ENCODE measurements at places on chromosomes 6 and 20. TPM values are rescaled to one million over a fixed set of nuclear protein-coding genes. Genes with fewer than 3 reads are reported as not detected.
A peak's percentile ranks its signal among the peaks of the same experiment; 100 is the strongest.

The TRIM38 gene
- polyA plus RNA-seq, result 9.2 TPM

The ADGRF5 gene
- polyA plus RNA-seq, result not detected

The TMEM14B gene
- polyA plus RNA-seq, result 292 TPM

The PGM3 gene
- 33.8 TPM for polyA plus RNA-seq

The IMPG1 gene
- not detected for polyA plus RNA-seq

The TRIM31 gene
- 0.11 TPM for polyA plus RNA-seq

DNA sequence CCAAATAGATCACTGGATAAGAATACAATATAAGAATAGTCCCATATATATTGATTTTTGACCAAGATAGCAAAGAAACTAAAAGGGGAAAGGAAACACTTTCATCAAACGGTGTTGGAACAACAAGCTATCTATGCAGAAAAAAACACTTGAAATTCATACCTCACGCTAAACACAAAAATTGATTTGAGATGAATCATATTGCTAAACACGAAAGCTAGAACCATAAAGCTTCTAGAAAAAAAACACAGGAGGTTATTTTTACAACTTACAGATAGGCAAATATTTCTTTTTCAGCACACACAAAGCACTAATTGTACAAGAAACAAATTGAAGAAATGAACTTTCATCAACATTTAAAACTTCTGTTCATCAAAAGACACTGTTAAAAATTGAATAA is 36.7 kb upstream of the TMEM14A start:
- no peaks in the 10 kb centered on the region for H3K36me3 ChIP-seq
- H3K27me3 ChIP-seq, result no peaks in the 10 kb centered on the region
- no peaks in the 10 kb centered on the region for H3K4me1 ChIP-seq
- H3K27ac ChIP-seq, result no peak overlapping the region
- H3K4me3 ChIP-seq, result no peak overlapping the region

- no peaks in the 10 kb centered on the region for H3K36me3 ChIP-seq
- no peak overlapping the region for H3K27ac ChIP-seq
- no peaks in the 10 kb centered on the region for H3K4me1 ChIP-seq
- no peak overlapping the region for H3K4me3 ChIP-seq
- no peak for DNase-seq
- no peaks in the 10 kb centered on the region for H3K27me3 ChIP-seq
Measured at GRCh38 chr6:3608159-3608558, 143.4 kb downstream of the PXDC1 start.

DNA sequence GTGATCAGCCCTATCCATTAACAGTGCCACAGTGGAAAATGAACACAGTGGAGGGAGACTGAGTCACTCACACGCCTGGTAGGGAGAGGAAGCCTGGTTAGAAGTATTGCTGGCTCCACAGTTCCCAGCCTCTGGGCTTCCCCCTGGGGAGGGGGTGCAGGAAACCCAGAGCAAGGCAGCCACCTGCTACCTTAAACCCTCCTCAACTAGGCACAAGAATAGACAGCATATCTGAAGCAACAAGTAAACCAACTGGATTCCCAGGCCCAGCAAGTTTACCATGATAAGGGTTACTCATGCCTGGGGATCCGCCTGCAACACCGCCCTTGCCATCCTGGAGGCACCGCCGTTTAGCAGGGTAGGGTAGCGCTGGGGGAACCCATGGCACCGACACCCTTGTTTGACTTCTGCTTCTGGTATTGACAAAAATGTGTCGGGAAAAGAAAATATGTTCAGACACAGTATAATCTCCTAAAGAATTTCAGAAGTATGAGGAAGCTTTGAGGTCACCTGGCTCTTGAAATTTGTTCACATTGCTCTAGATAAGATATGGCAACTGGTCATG is 38.3 kb downstream of the SLC22A23 start:
- H3K27me3 ChIP-seq, result no peaks in the 10 kb centered on the region
- H3K4me1 ChIP-seq, result peaks cover 9% of the 10 kb centered on the region
- no peak for DNase-seq
- H3K36me3 ChIP-seq, result no peaks in the 10 kb centered on the region
- no peak overlapping the region for H3K4me3 ChIP-seq

- H3K4me3 ChIP-seq, result no peak overlapping the region
- H3K27ac ChIP-seq, result no peak overlapping the region
- no peaks in the 10 kb centered on the region for H3K36me3 ChIP-seq
- peak; percentile 31 for DNase-seq
Measured at GRCh38 chr6:98777762-98778161, 56.6 kb upstream of the POU3F2 start.

DNA sequence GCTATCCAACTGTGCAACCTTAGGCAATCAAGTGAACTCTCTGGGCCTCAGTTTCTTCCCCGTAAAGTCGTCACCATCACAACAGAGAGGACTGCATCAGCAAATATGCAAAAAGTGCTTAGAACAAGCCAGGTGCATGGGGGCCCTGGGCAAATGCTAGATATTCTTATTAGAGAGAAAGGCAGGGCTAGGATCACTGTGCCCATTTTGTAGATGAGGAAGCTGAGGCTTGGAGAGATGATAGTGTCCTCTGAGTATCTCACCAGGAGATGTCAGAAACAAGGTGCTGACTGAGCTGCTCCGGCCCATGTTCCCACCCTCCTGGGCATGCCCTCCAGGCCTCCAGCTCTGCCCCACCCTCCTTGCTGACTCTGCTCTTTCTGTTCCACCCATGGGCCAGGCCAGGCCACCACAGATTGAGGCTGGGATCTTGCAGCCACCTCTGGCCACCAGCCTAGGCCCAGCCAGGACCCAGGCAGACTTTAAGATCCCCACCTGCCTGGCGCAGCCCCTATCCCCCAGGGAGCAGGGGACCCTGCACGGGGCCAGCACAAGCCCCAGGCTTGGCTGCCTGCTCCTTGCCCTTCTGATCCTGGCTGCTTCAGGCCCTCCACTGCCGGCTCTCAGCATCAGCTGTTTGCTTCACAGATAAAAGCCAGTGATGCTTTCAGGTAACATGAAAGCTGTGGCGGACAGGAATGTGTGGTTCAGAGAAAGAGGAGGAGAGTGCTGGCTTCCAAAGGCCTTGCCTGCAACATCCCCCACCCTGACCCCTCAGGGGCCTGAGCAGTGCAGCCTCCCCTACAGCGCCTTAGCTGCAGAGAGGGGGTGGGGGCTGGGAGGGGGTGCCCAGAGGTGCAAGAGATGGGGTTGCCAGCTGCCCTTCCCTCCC is 47.6 kb downstream of the GRM4 start:
- no peak overlapping the region for H3K4me3 ChIP-seq
- no peaks in the 10 kb centered on the region for H3K36me3 ChIP-seq
- DNase-seq, result no peak

DNA sequence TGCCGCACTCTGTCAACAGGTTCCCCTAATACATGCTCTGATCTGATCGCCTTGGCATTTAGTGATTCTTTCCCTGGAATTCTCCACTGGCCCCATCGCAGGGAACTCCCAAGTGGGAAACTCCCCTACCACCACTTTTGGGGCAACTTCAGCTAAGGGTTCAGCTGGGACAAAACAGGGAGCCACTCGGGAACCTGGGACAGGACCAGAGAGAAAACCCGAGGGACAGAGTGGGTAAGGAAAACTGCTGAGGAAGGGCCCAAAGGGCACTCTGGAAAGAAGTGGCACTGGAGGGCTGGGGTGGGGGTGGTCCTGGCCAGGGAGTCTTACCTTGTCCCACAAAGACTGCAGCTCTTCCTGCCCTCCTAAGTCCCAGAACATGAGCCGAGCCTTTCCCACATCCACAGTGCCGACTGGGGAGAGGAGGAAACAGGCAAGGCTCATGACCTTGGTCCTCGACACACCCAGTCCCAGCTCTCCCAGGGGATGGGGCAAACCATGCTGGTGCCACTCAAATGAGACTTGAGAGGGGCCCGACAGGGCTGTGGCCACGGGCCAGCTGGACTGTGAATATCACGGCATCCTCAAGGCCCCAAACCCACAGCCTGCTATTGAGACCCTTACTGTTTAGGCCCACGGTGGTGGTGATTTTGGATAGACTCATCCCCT is 1.6 kb downstream of the ARFRP1 start:
- H3K4me3 ChIP-seq, result peak overlapping the region; percentile 89
- H3K4me1 ChIP-seq, result peaks cover 12% of the 10 kb centered on the region
- peaks cover 5% of the 10 kb centered on the region for H3K36me3 ChIP-seq
- no peak for DNase-seq

DNA sequence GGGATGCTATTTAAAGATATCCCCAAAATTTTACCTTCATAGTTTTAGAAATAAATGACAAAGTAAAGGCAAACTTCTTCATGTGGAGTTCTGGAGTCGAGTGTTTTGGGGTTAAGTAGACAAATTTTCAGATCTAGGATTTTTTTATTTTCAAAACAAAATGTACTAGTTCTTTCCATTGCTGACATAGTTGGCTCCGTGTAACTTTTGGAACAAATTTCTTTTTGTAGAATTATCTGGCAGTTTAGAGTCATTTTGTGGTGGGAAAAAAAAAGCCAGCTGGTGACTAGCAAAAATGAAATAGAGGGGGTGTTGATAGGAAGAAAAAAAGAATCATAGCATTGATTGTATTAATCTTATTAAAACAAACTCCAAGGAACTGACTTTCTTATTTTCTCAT is 131.6 kb upstream of the TCF21 start:
- H3K36me3 ChIP-seq, result no peaks in the 10 kb centered on the region
- DNase-seq, result no peak
- H3K4me3 ChIP-seq, result no peak overlapping the region

All from GM12878 (cell line).